ENCODE measurements at places on chromosomes 4 and X.

GRCh38 chr4:68375667-68376559 lies 26.0 kb upstream of the YTHDC1 start:
- peak; percentile 9 for DNase-seq

- DNase-seq, result no peak
Observed at GRCh38 chrX:17805120-17805519, 56.0 kb downstream of the RAI2 start.

DNA sequence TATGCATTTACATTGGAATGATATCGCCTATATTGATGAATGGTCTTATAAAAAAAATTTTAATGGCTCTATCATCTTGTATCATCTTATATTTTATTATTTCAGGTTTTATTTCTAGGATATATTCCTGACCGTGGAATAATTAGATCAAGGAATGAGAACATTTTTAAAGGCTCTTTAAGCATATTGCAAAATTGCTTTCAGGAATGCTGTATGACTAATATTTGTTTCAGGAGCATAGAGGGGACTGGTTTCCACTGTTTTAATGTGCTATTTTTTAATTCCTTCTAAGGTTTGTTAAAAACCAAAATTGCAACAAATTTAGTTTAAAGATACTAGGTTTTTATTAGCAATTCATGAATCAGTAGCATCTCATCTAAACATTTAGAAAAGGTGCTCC lies 120.2 kb downstream of the BMPR1B start:
- no peak for DNase-seq

- DNase-seq, result no peak
Observed at GRCh38 chr4:185322803-185323202, 72.9 kb downstream of the LRP2BP start.

- no peak for DNase-seq
Observed at GRCh38 chr4:74942251-74942917, 9.5 kb downstream of the PARM1 start.

DNA sequence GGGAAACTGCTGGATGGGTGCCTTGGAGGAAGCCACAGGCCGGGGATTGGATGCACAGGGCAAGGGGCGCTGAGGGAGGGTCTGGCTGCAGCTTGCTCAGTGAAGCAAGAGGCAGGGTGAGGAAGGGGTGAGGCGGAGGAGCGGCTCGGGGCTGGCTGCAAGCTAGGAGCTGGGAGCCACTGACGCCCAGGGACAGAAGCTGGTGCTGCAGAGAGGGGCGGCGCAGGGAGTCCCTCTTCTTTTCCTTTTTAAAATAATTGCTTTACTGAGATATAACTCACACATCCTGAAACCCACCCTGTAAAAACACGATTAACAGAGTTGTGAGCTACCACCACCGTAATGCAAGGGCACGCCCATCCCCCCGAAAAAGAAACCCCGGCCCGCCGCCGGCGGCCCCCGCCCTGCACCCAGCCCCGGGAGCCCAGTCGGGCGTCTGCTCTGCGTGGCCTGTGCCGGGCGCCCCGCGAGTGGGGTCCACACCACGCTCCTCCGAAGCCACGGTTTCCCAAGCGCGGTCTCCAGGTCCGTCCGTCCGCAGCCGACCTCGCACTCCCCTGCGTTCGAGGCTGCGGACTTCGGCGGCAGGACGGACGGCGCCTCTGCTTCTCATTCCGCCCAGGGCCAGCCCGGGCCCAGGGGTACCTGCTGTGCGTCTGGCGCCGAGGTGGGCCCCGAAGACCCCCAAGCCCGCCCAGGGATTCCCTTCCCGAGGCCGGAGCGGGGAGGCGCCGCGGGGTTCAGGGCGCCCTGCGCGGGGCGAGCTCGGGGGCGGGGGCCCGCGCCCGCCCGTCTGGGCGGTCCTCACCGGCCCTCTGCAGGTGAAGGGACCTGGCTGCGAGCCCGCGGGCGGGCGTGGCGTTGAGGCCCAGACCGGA lies 866 bp upstream of the UVSSA start:
- no peak for DNase-seq

DNA sequence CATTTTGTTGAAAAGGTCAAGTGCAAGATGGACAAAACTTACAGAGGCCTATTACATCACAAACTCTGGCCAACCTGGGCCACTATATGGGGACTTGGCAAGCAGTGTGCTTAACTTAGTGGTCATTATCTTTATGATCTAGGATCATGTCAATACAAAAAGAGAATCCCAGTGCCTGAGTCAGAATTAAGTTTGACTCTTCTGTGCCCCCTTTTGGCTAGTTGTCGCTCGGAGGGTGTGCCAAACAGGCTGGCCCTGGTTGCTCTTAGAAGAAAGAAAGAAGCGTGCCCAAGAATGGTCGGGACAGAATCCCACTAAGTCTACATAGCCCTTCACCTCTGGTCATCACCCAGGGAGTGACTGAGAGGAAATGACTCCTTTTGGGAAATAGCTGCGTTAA lies 100.1 kb downstream of the EIF4E start:
- DNase-seq, result no peak

GRCh38 chrX:13377550-13377934 lies 57.7 kb upstream of the ATXN3L start:
- peak; percentile 76 for DNase-seq

- DNase-seq, result no peak
Observed at GRCh38 chr4:79250887-79251286, 75.0 kb downstream of the NAA11 start.

DNA sequence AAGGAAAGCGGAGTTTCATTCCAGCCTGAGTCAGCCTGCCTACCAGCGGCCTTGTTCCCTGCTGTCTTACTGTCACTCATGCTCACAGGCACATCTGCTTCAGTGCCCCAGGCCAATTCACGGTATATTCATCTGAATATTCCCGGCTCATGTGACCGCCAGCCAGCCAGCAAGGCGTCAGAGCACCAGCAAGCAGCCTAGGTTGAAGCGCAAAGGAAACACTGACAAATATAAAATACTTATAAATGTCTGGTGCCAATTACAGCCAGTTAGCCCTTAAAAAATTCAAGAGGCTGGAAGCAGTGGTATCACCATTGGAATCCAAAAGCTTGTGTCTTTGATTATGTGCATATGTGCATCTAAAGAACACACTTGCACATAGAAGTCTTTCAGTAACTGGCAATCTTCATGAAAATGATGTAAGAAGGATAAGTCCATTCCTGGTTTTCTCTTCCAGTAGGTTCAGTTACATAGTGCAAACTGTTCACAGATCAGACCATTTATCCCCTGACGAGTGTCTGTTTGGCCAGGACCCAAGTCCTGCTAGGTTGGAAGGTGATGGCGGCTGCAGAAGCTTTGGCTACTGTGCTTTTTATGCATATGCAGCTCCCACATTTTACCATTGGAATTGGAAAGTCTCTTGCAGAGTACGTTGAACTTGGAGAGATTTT lies 61.3 kb downstream of the LUZP4 start:
- DNase-seq, result no peak

GRCh38 chr4:53365121-53365485 lies 758 bp downstream of the SCFD2 start:
- DNase-seq, result no peak

DNA sequence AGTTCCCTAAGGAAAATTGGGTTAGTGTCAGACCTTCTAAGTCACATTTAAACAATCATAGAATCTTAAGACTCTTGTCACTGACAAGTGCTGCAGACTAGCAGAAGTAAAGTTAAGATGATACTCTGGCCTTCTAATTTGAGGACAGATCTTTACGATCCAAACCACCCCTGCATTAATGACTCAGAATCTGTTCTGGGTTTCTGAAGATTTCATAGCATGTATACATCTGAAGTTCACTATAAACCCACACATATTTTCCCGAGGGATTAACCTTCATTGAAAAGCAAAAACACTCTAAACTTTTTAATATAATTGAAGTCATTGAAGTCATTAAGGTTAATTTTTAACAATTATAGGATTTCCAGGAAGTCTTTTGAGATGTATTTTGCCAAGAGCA lies 674.3 kb downstream of the IQCM start:
- no peak for DNase-seq

GRCh38 chr4:54139332-54139731 lies 39.4 kb downstream of the GSX2 start:
- DNase-seq, result no peak

GRCh38 chr4:19720610-19721009 lies 531.1 kb upstream of the SLIT2 start:
- no peak for DNase-seq

DNA sequence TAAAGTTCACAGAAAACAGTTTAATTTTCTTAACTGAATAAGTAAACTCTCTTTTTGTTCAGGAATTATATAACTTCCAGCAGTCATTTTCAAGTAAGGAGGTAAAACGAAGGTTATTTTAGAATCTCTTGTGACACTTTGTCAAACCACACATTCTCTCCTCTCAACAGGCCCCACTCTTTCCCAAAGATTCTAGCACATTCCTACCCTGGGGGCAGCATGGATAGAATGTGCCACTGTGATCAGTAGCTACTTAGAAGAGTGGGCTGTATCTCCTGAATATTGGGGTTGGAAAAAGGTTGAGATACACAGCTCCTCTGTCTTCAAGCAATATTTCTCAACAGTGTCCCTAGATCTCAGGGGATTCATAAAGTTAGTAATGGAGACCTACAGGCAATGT lies 157.6 kb downstream of the EMCN start:
- no peak for DNase-seq

- DNase-seq, result no peak
Observed at GRCh38 chr4:128793859-128794672, 15.4 kb upstream of the JADE1 start.

- no peak for DNase-seq
Observed at GRCh38 chr4:109121561-109121960, 180.9 kb downstream of the COL25A1 start.

DNA sequence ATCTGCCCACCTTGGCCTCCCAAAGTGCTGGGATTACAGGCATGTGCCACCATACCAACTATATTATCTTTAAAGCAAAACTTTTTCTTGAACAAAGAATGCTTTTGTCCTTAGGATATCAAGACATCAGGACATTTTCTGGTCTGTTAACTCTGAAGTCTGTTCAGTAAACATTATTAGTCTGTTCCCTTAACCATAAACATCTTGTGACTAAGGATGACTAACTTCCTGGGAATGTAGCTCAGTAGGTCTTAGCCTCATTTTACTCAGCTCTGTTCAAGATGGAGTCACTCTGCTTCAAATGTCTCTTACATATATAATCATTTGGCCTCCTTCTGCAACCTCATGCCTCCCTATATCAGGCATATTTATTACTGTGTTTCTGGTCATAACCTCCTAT lies 122.9 kb downstream of the UBE2NL start:
- DNase-seq, result no peak

GRCh38 chr4:125991398-125991797 lies 676.6 kb downstream of the FAT4 start:
- no peak for DNase-seq

- DNase-seq, result no peak
Observed at GRCh38 chr4:122692641-122693520, 39.6 kb upstream of the BBS12 start.

DNA sequence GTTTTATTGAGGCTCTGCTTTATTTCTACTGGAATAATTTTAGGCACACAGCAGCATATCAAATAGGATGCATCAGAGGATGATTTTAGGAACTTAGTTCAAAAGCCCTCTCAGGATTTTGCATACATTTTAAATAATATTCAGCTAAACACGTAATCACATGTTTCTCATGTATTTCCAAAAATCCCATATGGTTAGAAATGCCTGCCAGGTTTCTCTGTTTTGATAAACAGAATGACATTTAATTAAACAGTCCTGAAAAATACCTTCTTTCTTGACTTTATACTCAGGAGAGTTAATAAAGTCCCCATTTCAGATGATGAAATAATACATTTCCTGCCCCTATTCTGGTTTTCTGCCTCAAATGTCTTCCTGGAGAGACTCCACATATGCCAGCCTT lies 86.5 kb upstream of the AMELX start:
- DNase-seq, result no peak

DNA sequence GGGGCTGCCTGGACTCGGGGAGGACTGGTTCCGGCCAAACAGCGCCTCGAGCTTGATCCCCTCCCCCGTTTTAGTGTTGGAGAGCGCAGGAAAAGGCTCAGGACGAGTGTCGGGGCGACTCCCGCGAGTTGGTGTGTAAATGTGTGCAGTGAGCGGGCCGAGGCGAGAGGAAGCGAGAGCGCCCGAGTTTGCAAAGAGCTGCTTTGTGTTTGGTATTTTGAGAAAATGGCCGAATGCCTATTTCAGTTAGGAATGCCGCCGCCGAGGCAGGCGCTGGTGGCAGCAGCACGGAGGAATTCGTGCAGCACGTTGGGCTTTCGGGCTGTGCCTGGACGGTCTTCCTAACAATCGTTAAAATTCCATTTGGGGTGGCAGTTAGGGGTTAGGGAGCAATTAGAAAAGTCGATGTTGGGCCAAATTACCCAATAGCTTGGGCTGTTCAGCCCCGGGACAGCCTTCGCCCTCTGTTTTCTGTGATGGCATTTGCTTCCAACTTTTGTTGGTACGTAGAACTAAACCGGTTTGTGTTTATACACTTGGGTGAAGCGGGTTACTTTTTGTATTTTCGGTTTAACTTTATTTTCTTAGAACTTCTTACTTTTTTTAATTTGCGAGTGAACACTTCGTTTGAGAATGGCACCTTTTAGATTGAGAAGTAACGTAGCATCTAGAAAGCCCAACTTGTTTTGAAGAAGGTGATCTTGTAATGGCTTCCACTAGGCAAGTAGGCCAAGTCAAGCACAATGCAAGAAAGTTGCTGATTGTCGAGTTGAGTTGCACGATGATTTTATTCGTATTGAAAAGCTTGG lies 1.6 kb downstream of the REST start:
- no peak for DNase-seq

GRCh38 chr4:1206299-1207156 lies 34.1 kb upstream of the SPON2 start:
- no peak for DNase-seq

- DNase-seq, result peak; percentile 51
Observed at GRCh38 chrX:7139202-7140081, 8.1 kb upstream of the STS start.

- DNase-seq, result no peak
Observed at GRCh38 chrX:95383778-95384177, 1300.9 kb upstream of the DIAPH2 start.

GRCh38 chrX:119190831-119191230 lies 45.3 kb upstream of the PGRMC1 start:
- no peak for DNase-seq

DNA sequence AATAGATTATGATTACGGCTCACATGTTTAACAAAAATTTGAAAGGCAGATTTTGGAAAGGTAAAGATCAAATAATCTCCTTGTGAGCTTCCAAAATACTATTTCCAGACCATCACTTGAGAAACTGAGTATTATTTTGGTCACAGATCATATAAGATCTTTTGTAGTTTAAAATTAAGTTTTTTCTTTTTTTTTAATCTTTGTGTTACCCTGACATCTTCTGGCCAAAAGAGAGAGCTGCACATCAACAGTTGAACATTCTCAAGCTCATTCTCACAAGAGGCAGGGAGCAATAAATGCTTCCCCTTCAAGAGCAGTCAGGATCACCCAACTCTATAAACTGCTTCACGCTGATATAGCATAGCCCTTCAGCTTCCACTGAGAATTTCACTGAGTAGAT lies 15.9 kb downstream of the TMEM192 start:
- DNase-seq, result no peak

DNA sequence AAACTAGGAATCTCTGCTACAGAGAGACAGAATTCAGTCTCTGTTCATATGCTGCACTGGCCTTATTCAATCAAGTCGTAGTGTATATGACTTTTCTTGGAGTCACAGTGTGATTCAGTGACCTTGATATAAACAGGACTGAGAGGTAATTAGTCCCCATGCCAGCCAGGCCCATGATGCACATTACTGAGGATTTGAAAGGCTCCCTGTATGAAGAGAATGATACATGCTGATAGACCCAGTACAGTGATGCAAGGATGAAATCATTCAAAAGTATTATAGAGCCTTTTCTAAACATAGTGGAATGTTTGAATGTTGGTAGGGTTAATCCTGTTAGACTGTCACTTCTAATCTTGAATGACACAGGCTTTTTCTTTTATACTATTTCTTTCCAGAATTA lies 34.1 kb downstream of the ANXA3 start:
- DNase-seq, result no peak

- no peak for DNase-seq
Observed at GRCh38 chr4:123696687-123697086, 300.1 kb downstream of the SPRY1 start.

Data from BJ (cell line).